ENCODE measurements at places on chromosomes 5 and 9.
A peak's percentile ranks its signal among the peaks of the same experiment; 100 is the strongest.

- no peak for DNase-seq
Observed at GRCh38 chr9:92426501-92427145, 2.4 kb upstream of the OMD start.

- no peak for DNase-seq
Observed at GRCh38 chr5:140293849-140294100, 9.1 kb downstream of the PFDN1 start.

- no peak for DNase-seq
Observed at GRCh38 chr5:149961957-149962409, 1.4 kb downstream of the SLC26A2 start.

- DNase-seq: no peak
Observed at GRCh38 chr9:16316456-16316855, 554.0 kb downstream of the BNC2 start.

DNA sequence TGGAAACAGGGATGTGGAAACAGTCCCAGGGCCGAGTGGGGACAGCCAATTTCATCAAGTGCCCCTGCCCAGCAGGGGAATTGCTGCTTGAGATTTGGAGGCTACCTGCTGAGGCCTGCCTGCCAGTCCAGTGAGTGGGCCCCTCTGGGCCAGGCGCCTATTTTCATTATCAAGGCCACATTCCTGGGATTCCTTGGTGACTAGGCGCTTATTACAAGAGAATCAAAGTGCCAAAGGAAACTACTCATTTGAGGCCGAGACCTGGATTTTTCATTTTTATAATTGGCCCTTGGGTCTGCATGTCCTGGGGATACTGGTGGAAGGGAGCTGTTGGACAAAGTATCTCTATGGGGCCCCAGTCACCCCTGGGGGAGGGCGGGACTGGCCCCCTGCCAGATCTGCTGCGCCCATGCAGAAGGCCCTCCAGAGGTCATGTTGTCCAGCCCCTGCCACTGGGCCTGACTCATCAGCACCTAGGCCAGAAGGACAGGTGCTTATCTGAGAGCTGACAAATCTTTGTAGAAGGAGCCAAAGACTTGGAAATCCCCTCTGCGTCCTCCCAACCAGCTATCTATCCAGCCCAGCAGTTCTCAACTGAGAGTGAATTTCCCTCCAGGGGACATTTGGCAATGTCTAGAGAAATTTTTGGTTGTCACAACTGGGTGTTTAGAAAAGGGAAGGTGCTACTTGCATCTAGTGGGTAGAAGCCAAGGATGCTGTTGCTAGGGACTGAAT lies 45.6 kb downstream of the FOXI1 start:
- DNase-seq: no peak

DNA sequence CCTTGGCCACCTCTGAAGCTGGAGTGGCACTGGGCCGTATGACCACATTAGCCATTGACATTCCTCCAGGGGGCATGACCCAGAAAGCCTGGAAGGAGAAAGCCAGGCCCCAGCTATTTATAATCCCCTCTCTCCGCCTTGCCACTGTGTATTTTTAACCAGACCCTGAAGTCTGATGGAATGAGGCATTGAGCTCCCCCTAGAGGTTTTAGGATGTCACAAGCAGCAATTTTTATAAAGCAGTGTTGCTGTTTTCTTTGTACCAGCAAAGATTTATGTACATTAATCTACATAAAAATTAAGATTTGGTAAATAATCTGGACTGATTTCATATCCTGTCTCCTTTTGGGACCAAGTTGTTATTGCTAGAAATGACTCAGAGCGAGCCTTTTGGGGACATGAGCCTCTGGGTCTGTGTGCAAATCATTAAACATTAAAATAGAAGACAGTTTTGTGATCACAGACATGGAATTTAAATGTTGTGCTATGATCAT lies 127.1 kb downstream of the TRIO start:
- DNase-seq: no peak

GRCh38 chr5:14356305-14356704 lies 213.2 kb downstream of the TRIO start:
- no peak for DNase-seq

- no peak for DNase-seq
Observed at GRCh38 chr9:90988318-90988717, 186.7 kb downstream of the SYK start.

DNA sequence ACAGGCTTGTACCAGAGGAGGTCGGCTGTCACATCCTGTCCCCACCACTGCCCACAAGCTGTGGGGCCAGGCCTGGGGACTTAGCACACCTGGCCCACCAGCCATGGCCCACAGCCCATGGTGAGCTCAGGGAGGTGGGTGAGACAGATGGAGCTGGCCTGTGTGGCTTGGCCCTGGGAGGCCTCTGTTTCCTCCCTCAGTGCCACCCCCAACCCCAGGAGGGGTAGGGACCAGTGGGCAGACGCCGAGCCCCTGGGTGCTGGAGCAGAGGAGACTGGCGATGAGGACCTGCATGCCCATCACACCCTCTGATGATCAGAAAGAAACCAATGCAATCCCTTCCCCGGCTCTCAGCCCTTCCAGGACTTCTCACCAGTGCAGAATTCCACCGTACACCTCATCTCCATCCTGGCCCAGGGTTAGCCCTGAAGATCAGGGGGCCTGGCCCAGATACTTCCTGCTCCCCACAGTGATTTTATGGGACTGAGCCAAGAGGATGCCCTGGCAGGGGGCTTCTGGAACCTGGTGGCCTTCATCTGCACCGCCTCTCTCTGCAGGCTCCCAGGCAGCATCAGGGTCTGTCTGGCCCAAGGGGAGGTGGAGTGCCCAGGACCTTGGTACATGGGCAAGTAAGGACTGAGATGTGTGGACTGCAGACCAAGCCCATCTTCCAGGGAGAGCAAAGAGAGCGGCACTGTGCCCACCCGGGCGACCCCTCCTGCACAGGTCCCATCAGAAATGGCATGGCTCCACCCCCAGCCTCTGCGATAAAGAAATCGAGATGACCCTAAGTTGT lies 16.9 kb upstream of the NKD2 start:
- DNase-seq: peak; percentile 80

GRCh38 chr5:135211083-135211790 lies 177.2 kb upstream of the PITX1 start:
- peak; percentile 33 for DNase-seq

Data from mesenteric fat pad (tissue), 1 donor.